Activated naive CD8-positive, alpha-beta T cell treated with anti-CD3 and anti-CD28 coated beads for 36 hours (primary cell): ENCODE measurements at places on chromosomes 2 and 18.

- no peak for DNase-seq
Measured at GRCh38 chr18:36811430-36811829, 17.4 kb downstream of the TPGS2 start.

GRCh38 chr2:210072493-210072892, 70.1 kb downstream of the RPE start:
- no peak for DNase-seq

- DNase-seq = no peak
Measured at GRCh38 chr2:129927696-129928095, 51.8 kb upstream of the RAB6C start.

DNA sequence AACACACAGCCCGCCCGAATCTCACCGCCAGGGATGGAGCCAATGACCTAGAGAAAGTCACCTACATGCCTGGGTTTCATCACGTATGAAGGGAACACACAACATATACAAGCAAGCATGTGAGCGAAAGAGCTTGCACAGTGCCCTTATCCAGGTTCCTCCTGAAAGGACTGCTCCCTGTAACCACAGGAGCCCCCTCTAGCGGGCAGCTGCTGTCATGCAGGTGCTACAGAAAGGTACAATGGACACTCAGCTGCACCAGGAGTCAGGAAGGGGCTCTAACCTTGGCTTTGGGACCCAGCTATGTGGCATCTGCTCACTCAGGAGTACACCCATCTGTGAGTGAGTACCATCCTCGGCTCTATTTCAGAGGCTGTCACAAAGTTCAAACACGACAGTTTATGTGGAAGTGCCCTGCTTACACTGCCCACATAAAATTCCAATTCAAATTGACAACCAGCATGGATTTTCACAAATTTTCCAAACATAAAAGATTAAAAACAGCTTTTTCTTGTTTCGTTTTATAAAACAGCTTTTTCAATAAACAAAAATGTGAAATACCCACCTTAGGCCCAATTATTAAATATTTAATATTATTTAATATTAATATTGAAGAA, 3.5 kb downstream of the NDUFA10 start:
- peak; percentile 65 for DNase-seq

- DNase-seq = no peak
Measured at GRCh38 chr2:165239230-165239629, at the start of gene SCN2A. Gene SCN2A (plus strand): TSS chr2:165239414. CDS start chr2:165295824, 56,410 bp downstream.

DNA sequence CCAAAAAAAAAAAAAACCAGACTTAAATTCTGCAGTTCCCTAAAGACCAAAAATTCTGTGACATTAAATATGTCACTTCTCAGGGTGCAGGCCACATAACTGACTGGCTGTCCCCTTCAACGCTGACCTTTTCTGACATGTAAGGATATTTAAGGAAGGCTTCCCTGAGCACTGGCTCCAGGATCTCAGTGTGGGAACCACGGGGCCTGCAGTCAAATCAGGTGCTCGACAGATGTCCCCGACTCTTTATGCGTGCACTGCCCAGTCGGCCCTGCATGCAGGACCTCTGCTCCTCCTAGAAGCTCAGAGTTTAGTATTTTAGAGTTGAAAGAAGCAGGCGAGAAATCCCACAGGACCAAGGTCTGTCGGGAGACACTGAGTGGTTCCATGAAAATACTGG, 69.4 kb upstream of the POMC start:
- no peak for DNase-seq

DNA sequence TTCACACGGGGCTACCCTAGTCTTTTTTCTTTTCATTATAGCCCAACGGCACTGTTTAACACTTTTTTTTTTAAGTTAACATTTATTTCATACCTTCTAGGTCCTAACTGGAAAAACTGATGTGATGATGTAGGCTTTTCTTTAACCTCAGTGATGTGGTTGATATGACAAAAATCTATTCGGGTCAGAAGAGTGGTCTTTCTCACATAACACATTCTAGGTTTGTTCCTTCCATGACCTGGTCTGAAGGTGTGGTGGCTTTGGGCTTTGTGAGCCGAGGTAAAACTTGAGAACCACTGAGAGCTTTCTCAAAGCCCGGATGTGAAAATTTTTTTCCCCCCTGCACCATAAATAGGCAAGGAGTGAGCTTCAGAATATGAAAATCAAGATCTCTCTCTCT, 44.2 kb downstream of the GPD2 start:
- DNase-seq = no peak

- DNase-seq = no peak
Measured at GRCh38 chr18:12516049-12516630, 108.4 kb downstream of the PRELID3A start.

- no peak for DNase-seq
Measured at GRCh38 chr2:71605173-71605641, 151.8 kb downstream of the DYSF start.

GRCh38 chr2:95041060-95041823, 15.7 kb downstream of the MAL start:
- no peak for DNase-seq

DNA sequence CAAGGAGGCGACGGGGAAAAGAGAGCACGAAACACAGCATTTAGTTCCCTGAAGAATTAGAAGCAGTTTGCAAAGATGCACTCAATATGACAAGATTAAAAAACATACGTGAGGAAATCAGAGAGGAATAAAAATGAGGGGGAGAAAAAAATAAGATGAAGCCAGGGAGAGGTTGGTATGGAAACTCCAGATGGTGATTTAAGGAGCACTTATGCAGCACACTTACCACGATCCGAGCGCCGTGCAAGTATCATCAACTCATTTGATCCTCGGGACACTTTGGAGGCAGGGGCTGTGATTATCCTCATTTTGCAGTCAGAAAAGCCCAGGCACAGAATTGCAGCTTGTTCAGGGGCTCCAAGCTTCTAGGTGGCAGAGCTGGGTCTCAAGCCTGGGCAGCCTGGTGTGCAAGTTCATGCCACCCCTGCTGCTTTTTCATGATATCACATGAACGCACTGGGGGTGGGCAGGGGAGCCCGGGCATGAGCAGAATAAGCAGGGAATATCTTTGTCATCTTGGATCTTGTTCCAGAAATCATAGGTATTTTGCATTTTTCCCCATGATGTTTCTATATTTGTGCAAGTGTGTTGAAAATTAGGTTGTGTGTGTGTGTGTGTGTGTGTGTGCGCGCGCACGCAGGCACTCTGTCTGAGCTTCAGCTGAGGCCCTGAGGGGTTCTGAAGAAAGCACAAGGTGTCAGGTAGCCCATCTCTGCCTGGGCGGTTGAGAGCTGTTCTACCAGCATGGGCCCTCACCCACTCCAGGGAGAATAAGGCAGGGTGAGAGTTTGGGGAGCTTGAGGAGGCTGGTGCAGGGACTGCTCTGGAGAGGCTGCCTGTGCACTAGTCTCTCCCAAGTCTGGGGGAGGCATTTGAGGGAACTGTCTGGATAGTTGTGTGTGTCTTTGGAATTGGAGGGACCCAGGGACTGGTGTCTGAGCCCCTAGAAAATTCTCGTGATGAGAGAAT, 25.0 kb upstream of the PDIA6 start:
- no peak for DNase-seq

DNA sequence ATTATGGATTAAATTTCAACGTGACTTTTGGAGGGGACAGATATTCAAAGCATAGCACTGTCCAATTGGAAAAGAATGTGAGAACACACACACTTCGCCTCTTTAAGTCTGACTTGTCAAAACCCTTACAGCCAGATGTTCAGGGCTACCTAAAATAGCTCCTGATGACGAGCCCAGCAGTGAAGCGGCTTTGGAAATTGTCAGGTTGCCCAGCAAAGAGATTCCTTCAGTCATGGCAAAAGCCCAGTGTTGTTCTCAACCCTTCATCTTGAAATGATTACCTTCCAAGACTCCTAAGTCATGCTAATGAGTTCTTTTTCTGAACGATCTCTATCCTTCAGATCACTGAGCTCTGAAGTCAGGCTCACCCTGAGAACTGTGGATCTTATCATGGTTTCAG, 436.6 kb downstream of the LRATD1 start:
- no peak for DNase-seq

- DNase-seq = peak; percentile 73
Measured at GRCh38 chr2:99559075-99559662, 69.4 kb upstream of the REV1 start.

GRCh38 chr2:120991441-120991840, 255.8 kb downstream of the GLI2 start:
- DNase-seq = no peak
